ENCODE measurements at places on chromosomes 4 and X.

DNA sequence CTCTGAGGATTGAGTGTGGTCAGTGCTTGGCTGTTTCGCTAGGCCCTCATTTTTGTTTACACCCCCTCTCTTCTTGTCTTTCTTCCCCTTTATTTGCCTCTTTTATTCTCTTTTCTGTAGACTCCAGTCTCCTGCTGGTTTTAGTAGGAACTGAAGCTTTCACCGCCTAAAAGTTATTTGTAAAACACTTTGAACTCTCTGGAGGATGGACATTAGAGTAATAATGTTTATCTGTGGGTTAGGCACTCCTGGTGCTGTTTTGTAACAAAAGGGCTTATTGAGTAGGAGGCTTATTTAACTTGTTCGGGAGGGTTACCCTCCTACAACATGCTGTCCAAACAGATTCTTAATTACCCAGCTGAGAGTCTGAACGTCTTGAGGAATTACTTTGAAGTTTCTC, 1.6 kb upstream of the ARHGAP10 start:
- no peak for DNase-seq

- no peak for DNase-seq
These were observed 35.4 kb downstream of the GRXCR1 start for GRCh38 chr4:42927946-42928345.

- no peak for DNase-seq
These were observed 1133.5 kb downstream of the FAT4 start for GRCh38 chr4:126448086-126448845.

- DNase-seq = no peak
These were observed 33.9 kb downstream of the NAA11 start for GRCh38 chr4:79292008-79292407.

DNA sequence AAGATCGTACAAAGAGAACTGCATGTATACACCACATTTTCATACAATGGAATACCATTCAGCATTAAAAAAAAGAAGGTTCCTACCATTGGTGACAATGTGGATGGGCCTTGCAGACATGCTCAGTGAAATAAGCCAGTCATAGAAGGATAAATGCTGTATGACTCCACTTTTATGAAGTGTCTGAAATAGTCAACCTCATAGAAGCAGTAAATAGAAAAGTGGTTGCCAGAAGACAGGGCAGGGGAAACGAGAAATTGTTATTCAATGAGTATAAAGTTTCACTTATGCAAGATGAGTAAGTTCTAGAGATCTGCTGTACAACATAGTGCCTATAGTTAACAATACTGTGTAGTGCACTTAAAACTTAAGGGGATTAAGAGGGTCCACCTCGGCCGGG, 257.5 kb upstream of the FTHL17 start:
- no peak for DNase-seq

GRCh38 chr4:25155947-25156346, 4.3 kb downstream of the SEPSECS start:
- no peak for DNase-seq

DNA sequence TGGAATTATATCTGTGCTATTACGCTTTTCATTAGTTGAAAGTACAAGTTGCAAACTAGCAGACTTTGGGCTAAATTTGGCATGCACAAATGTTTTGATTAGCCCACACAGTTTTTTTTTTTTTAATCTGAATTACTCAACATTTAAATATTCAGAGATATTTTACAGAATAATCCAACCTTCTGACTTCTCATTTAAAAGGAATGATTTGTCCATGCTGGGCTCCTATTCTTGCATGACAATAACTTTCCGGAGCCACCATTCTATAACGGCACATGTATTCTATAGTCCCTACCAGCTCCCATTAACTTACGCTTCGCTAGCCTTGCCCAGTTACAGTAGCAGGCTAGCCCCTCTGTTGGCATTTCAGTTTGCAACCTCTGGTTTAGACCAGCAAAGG, 219.3 kb upstream of the FTHL17 start:
- no peak for DNase-seq

All from renal cortex interstitium (tissue), 15 donors.